ENCODE measurements at places on chromosomes 6 and 20.
A peak's percentile ranks its signal among the peaks of the same experiment; 100 is the strongest.

DNA sequence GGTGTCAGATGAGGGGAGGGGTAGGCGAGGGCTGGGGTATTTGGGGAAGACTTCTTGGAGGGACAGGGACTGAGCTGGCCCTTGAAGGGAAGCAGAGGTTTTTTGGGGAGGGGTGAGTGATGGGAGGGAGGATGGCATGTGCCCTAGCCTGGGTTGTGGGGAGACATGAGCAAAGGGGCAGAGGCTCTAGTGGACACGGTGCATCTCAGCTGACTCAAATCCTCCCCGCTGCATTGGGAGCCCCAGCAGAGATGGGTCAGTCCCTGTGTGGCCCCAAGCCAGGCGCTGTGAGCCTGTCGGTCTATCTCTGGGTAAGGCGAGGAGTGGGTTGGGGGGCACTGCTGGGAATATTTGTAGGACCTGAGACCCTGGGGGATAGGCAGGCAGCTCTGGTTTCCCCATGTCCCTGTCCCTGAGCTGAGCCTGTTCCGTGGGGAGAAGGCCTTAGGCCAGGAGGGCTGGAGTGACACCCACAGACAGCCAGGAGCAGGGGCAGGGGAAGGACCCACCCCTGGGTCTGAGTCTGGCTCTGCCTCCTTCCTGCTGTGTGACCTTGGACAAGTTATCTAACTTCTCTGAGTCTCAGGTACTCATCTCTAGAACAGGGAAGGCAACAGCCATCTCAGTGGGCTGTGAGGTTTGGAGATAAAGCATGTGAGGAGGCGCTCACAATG is 36.0 kb downstream of the SPDEF start:
- DNase-seq: no peak

DNA sequence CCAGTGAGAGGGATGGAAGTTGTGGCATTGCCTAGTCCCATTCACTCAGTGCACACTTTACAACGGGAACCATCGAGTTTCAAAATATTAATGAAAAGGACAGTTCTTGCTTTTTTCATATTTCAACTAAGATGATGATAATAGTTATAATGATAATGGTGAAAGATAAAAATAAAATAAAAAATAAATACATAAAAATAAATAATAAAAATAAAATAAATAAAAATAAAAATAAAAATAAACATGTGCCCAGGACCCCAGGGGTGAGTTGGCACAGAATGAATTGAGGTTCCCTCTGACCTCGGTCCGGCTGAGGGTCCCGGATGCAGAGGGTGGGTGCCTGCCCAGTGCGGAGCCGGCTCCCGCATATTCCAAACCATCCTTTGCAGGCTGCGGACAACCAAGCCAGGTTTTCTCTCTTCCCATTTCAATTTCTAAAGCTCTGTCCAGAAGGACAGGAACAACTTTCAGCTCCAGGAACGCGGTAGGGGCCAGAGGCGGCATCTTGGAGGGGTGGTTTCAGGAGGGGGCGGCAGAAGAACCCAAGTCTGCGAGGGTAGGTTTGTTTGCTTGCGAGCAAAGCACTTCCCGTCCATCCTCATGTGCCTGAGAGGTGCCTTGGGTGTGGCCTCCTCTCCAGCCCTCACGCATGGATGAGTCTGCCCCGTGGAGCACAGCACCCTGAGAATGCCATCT is 236.8 kb downstream of the DLL1 start:
- no peak for DNase-seq

GRCh38 chr6:45730232-45730631 is 285.4 kb downstream of the CLIC5 start:
- no peak for DNase-seq

GRCh38 chr6:36139991-36140710 is 9.8 kb downstream of the MAPK13 start:
- DNase-seq: no peak

DNA sequence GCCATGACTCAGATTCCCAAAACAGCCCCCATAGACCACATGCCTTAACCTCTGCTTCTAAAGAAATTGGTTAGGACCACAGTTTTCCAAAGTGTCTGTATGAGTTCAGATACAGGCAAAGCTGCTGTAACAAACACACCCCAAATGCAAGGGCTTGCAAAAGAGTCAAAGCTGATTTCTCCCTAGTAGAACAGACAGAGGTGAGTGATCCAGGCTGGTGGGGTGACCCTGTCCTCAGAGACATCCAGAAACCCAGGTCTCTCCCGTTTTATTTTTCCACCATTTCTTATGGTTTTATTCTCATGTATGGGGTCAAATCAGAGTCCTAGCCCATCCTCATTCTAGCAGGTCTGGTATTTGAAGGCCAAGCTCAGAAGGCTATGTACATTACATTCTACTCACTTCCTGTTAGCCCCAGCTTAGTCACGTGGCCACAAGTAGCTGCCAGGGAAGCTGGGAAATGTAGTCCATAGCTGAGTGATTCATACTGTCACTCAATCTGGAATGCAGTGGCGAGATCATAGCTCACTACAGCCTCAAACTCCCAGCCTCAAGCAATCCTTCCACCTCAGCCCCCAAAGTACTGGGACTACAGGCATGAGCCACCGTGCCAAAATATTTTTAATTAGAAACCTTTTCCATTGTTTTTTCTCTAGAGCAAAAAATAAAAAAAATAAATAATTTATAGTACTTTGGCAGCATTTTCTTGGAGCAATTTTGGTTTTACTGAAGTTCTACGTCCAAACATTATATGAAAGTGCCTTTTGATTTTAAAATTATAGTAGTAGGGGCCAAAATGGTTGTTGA is 175.2 kb downstream of the ZMYND8 start:
- DNase-seq: peak; percentile 61

DNA sequence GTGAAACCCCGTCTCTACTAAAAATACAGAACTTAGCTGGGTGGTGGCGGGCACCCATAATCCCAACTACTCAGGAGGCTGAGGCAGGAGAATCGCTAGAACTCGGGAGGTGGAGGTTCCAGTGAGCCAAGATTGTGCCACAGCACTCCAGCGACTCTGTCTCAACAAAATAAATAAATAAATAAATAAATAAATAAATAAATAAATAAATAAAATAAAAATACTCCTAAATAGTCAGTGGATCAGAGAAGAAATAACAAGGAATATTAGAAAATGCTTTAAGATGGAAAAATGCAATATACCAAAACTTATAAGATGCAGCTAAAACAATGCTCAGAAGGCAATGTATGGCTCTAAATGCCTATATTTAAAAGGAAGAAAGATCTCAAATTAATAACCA is 39.0 kb upstream of the SASH1 start:
- DNase-seq: no peak

- no peak for DNase-seq
Observed at GRCh38 chr20:63406617-63407245, 45.6 kb upstream of the CHRNA4 start.

- peak; percentile 28 for DNase-seq
Observed at GRCh38 chr20:37526839-37527637, 638 bp downstream of the BLCAP start.

DNA sequence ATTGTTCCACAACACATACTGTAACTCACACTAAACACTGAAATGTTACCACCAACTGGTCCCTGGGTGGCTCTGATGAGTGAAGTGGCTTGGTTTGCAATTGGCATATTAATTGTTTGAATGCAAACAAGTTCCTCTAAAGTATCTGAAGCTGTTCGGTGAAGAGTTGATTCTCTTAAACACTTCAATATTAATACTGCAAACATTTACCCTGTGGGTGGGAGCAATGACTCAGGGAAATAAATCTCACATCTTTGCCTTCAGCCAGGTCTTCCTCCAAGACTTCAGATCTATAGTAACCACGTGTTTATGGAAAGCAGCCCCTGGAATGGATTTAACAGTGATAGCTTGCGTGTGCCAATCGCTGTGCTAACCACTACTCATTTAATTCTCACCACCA is 176.0 kb downstream of the MAFB start:
- DNase-seq: peak; percentile 22

- no peak for DNase-seq
Observed at GRCh38 chr6:74333406-74333805, 637.4 kb downstream of the CD109 start.

DNA sequence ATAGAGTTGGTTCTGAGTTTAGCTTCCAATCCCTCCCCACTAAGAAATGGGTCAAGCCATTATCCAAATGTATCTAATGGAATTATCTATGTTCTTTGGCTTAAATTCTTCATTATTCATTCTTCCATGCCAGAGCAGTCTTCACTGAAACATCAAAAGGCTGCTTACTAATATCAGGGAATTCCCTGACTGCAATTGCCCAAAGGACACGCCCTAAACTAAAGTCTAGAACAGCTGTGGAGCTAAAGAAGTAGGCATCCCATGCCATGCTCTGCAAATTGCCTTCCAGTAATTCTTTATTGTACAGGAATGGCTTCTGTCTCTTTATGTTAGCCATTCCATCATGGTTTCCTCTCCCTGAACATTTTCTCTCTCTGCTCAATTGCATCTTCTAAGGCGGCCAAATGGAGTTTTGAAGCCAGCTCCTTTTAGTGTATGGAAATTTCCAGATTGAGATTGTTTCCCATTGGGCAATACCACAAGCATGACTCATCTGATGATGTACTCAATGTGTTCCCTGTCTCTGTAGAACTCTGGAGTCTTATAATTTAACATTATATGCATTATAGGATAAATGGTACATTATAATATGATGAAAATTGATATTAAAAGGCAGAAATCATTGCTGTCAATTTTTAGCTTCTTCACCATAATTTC is 28.8 kb upstream of the TSHZ2 start:
- DNase-seq: peak; percentile 49

GRCh38 chr6:126253431-126253830 is 86.5 kb upstream of the CENPW start:
- no peak for DNase-seq

- peak; percentile 99 for DNase-seq
Observed at GRCh38 chr6:142902636-142903053, 42.3 kb downstream of the HIVEP2 start.

- DNase-seq: peak; percentile 51
Observed at GRCh38 chr20:50467718-50468356, 42.3 kb upstream of the PTPN1 start.

GRCh38 chr6:125287718-125288117 is 14.0 kb downstream of the HDDC2 start:
- DNase-seq: no peak

DNA sequence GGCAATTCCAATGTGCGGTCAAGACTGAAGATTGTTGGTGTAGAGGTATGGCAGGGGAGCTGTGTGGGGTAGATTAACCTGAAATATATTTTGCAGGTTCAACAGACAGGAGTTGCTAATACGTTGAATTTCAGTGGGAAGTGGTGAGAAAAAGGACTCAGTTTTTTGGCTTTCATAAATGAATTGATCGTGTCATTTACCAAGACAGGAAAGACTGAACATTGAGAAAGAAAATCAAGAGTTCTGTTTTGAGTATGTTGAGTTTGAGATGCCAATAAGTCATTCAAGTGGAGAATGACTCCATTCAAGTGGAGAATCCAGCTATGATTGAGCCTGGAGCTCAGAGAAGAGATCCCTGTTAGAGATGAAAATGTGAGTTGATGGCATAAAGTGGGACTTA is 31.1 kb downstream of the NFYA start:
- no peak for DNase-seq

DNA sequence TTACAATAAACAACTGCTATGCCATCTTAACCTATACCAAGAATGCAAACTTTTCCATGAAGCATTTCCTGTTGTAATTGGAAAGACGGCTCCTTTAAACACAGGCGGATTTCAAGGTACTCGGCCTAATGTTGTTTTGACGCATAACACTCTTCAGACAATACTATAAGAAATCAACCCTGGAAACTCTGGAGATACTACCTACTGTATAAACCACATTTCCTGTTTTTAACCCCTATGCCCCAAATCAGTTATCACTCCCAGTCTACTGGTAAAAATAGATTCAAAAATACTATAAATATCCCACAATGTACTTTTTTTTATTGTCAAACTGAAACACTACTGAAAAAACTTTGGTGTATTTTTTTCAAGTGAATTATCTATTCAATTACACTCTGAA is 118.1 kb downstream of the IRF4 start:
- no peak for DNase-seq

DNA sequence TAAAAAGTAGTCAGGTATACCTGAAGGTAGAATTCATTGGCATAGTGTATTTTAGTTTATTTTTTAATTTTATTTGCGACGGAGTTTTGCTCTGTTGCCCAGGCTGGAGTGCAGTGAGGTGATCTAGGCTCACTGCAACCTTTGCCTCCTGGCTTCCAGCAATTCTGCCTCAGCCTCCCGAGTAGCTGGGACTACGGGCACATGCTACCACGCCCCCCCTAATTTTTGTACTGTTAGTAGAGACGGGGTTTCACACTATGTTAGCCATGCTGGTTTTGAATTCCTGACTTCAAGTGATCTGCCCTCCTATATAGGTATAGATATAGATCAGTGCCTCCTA is 102.8 kb upstream of the PRSS16 start:
- DNase-seq: no peak

- DNase-seq: no peak
Observed at GRCh38 chr6:153944201-153944600, 94.8 kb upstream of the OPRM1 start.

GRCh38 chr6:165895421-165896165 is 232.6 kb upstream of the PDE10A start:
- DNase-seq: no peak

GRCh38 chr6:2526766-2527165 is 224.0 kb downstream of the MYLK4 start:
- no peak for DNase-seq

DNA sequence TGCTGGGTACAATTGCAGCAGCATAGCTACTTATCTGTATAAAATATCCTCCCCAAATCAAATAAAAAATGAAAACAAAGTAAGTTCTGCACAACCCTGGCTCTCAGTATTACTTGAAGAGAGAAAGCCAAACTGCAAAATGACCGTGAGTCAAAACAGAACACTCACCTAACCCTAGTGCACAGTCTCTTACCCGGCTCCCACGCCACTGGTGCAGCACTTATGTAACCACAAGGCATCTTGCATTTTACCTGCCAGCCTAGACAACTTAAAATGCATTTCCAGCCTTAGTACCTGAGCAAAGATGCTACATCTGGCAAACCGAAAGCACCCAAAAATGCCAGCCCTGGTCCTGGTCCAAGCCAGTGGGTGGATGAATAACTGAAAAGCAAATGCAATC is 12.4 kb upstream of the SIRPB1 start:
- DNase-seq: no peak

- DNase-seq: peak; percentile 98
Observed at GRCh38 chr20:50655311-50655880, 35.9 kb downstream of the RIPOR3 start.

GRCh38 chr20:41671143-41671542 is 53.0 kb upstream of the CHD6 start:
- no peak for DNase-seq

GRCh38 chr6:6891125-6891721 is 216.5 kb upstream of the RREB1 start:
- DNase-seq: no peak

DNA sequence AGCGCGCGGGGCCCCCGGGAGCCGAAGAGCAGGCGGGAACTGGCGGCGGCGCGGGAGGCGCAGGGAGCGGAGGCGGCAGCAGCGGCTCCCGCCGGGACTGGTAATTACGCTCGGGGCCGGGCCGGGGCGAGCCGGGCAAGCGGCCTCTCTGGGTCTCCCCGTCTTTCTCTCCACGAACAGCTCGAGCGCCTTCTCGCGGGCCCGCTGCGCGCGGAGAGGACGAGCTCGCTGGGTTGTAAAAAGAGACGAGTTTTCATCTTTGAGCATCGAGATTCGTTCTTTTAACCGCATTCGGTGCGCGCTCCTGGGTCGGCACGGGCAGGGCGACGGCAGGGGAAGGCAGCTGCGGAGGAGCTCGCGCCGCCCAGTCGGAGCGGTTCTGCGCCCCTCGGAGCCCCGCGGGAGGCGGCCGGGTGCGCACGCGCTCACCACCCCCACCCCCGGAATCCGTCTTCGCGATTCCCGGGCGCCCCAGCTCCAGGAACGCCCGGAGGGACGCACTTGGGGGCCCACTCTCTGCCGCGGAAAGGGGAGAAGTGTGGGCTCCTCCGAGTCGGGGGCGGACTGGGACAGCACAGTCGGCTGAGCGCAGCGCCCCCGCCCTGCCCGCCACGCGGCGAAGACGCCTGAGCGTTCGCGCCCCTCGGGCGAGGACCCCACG is 38.0 kb downstream of the YTHDF1 start:
- DNase-seq: no peak
